ENCODE measurements at places on chromosomes 2 and 18. TPM values are rescaled to one million over a fixed set of nuclear protein-coding genes. Genes with fewer than 3 reads are reported as not detected.

Gene C2orf78
- not detected for total RNA-seq

Gene ABCA12
- total RNA-seq = not detected

Gene WDR35
- 4.5 TPM for total RNA-seq

Gene FABP1
- 0.49 TPM for total RNA-seq

Gene COL4A4
- 0.08 TPM for total RNA-seq

Gene DYSF
- total RNA-seq = 0.82 TPM

Gene ELOA2
- total RNA-seq = not detected

Gene CYP1B1
- total RNA-seq = not detected

Gene ACTG2
- total RNA-seq = 0.95 TPM

Gene IL36G
- total RNA-seq = not detected

Gene MATN3
- 0.28 TPM for total RNA-seq

Gene CROCC2
- total RNA-seq = not detected

GRCh38 chr2:217356781-217357180 is 496.9 kb upstream of the TNP1 start:
- no peaks in the 10 kb centered on the region for H3K27me3 ChIP-seq
- no peak overlapping the region for H3K4me3 ChIP-seq
- no peaks in the 10 kb centered on the region for H3K36me3 ChIP-seq
- H3K27ac ChIP-seq = no peak overlapping the region
- no peak for DNase-seq
- H3K4me1 ChIP-seq = no peaks in the 10 kb centered on the region

DNA sequence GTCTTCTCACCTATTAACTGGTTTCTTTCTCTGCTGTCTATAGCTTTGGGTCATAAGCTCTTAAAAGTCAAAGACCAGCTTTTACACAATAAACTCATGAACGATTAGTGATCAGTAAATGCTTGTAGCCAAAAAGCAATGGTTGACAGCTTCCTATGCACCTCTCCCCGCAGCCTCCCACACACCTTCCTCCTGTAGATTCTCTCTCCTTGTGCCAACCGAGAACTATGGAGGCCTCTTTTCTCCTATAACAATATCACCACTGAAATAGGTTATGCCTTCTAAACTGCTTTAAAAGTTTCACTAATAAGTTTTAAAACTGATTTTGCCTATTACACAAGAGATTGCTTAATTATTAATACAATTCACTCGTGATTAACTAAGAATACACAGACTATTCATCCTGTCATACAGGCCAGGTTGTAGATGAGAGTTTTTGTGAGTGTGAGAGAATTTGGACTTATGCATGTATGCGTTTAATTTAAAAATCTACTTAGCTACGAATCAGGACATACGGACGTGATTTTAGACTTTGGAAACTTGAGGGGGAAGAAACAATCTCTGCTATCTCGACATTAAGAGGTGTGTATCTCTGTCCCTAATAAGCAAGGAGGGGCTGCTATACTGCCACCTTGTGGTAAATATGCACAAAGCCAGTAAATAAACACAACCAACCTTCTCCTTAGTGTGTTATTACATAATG is 229.1 kb upstream of the RBBP8 start:
- no peak overlapping the region for H3K27ac ChIP-seq
- H3K27me3 ChIP-seq = no peaks in the 10 kb centered on the region
- H3K4me1 ChIP-seq = no peaks in the 10 kb centered on the region
- H3K4me3 ChIP-seq = no peak overlapping the region

- DNase-seq = no peak
- H3K27me3 ChIP-seq = peaks cover 6% of the 10 kb centered on the region
- no peaks in the 10 kb centered on the region for H3K36me3 ChIP-seq
Measured at GRCh38 chr2:222232839-222233238, 66.0 kb downstream of the PAX3 start.

DNA sequence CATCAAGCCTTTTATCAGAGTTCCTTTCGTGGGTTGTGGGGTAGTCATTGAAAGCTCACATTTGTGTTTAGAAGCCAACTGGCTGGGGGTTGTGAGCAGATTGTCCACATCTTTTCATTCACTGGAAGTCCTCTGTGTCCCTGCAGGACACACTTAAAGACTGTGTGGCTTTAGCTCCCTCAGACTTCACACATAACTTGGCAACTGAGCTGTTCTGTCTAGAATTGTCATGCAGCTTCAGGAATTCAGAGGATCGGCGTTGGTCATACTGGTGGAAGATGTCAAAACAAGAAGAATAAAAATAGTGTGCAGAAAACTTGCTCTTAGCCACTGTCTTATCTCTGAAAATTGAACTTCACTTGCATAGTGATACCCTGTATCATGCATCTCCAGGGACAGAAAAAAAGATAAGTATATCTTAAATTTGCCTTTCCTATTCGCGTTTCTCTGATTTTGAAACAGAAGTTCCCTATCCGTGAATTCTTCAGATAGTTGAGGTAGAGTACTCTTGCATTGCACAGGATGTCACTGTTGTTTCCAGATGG is 49.6 kb downstream of the TRAPPC12 start:
- no peak overlapping the region for H3K4me3 ChIP-seq
- no peak for DNase-seq
- H3K36me3 ChIP-seq = peaks cover 19% of the 10 kb centered on the region
- H3K27ac ChIP-seq = no peak overlapping the region
- no peaks in the 10 kb centered on the region for H3K4me1 ChIP-seq
- H3K27me3 ChIP-seq = no peaks in the 10 kb centered on the region

DNA sequence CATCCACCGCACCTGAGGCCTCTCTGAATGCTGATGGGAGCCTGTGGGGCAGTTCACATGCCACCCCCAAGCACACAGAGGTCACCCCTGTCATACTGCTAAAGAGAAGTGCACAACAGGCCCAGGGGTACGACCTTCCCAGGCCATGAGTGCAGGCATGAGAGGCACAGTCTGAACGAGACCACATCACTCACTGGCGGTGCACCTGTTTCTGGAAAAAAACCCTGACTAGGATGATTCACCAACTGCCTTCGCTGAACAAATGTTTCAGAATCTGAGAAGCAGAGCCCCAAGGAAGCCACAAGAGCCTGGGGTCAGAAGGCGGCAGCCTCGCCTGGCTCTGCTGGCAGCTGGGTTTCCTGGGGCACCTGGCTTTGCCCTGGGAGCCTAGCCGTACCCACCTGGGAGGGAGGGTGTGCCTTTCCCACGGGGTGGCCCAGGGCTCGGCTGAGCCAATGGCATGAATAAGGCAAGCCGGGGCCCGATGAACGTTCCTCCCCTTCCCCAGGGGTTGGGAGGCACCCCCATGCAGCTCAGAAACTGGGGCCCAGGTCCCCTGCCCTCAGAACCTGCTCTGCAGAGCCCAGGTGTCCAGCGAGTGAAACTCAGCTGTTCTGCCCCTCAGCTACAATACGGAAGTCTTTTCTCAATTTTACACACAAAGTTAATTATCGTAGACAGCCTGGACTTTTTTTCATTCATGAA is 73.8 kb downstream of the HDAC4 start:
- peak; percentile 41 for DNase-seq
- peaks cover 6% of the 10 kb centered on the region for H3K36me3 ChIP-seq
- H3K4me3 ChIP-seq = peak overlapping the region; percentile 32
- no peaks in the 10 kb centered on the region for H3K27me3 ChIP-seq
- peaks cover 80% of the 10 kb centered on the region for H3K4me1 ChIP-seq
- peak overlapping the region; percentile 78 for H3K27ac ChIP-seq

DNA sequence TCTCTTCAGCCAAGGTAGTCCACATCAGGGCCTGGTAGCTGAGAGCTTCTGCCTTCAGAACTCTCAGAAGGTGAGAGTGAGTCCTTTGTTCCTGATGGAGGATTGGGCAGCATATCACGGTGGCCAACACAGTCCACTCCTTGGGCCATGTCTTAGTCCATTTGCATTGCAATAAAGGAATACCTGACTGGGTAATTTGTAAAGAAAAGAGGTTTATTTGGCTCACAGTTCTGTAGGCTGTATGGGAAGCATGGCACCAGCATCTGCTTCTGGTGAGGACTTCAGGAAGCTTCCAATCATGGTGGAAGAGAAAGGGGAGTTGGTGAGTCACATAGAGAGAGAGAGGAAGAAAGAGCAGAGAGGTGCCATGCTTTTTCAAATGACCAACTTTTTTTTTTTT is 98.8 kb downstream of the ADCYAP1 start:
- no peak overlapping the region for H3K27ac ChIP-seq
- no peaks in the 10 kb centered on the region for H3K36me3 ChIP-seq
- H3K27me3 ChIP-seq = no peaks in the 10 kb centered on the region
- DNase-seq = no peak
- H3K4me1 ChIP-seq = no peaks in the 10 kb centered on the region

DNA sequence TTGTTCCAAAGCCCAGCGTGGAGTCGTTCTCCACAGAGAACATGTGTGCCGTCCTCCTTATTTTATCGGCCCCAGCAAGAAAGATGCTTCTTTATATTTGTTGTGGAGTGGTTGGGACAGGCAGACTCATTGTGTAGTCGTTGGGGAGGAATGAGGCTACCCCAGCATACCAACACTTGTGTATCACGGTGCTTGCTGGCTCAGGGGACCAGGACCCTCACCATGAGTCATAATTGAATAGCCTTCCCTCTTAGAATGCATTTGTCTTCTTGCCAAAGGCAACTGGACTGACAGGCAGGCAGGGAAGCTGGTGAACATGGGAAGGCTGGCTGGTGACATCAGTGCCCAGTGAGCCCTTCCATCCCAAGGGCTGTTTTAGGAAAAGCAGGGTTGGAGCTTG is 4.7 kb downstream of the CAPN10 start:
- no peaks in the 10 kb centered on the region for H3K27me3 ChIP-seq
- no peak overlapping the region for H3K4me3 ChIP-seq
- peaks cover 22% of the 10 kb centered on the region for H3K36me3 ChIP-seq
- H3K27ac ChIP-seq = no peak overlapping the region

DNA sequence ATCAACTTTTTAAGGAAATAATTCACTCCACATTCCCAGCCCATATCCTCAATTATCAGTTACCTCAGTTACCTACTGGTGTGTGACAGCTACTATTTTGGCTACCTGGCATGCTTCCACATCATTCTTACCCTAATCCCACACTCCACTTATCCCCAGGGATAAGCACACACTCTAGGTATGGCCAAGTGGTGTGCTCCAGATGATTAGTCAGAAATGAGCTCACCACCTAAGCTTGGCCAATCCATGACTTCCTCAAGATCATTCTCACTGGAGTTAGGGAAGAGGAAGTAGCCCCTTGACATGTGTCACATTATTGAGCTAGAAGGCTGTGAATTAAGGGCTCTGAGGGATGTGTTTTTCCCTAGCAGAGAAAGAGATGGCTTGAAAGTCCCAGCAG is 20.9 kb upstream of the SMAD4 start:
- H3K4me3 ChIP-seq = no peak overlapping the region
- no peaks in the 10 kb centered on the region for H3K36me3 ChIP-seq
- H3K27me3 ChIP-seq = no peaks in the 10 kb centered on the region
- no peak overlapping the region for H3K27ac ChIP-seq
- no peaks in the 10 kb centered on the region for H3K4me1 ChIP-seq

GRCh38 chr18:77181950-77182707 is 49.5 kb upstream of the MBP start:
- no peaks in the 10 kb centered on the region for H3K27me3 ChIP-seq
- H3K36me3 ChIP-seq = no peaks in the 10 kb centered on the region
- H3K4me1 ChIP-seq = no peaks in the 10 kb centered on the region
- H3K27ac ChIP-seq = no peak overlapping the region

GRCh38 chr2:174108579-174108978 is 139.8 kb downstream of the OLA1 start:
- H3K27me3 ChIP-seq = no peaks in the 10 kb centered on the region
- H3K27ac ChIP-seq = no peak overlapping the region
- no peaks in the 10 kb centered on the region for H3K4me1 ChIP-seq
- H3K36me3 ChIP-seq = no peaks in the 10 kb centered on the region
- DNase-seq = no peak

GRCh38 chr2:195656161-195656858 is 716 bp upstream of the SLC39A10 start:
- H3K27me3 ChIP-seq = no peaks in the 10 kb centered on the region
- no peaks in the 10 kb centered on the region for H3K36me3 ChIP-seq
- H3K4me1 ChIP-seq = peaks cover 11% of the 10 kb centered on the region
- peak overlapping the region; percentile 91 for H3K27ac ChIP-seq
- H3K4me3 ChIP-seq = peak overlapping the region; percentile 89
- no peak for DNase-seq

GRCh38 chr2:121052521-121052920 is 232.5 kb downstream of the TFCP2L1 start:
- no peak overlapping the region for H3K27ac ChIP-seq
- no peaks in the 10 kb centered on the region for H3K36me3 ChIP-seq
- no peak for DNase-seq
- no peak overlapping the region for H3K4me3 ChIP-seq
- H3K27me3 ChIP-seq = no peaks in the 10 kb centered on the region

GRCh38 chr18:33751613-33752221 is 173.7 kb downstream of the ASXL3 start:
- H3K27ac ChIP-seq = no peak overlapping the region
- no peaks in the 10 kb centered on the region for H3K27me3 ChIP-seq
- no peaks in the 10 kb centered on the region for H3K4me1 ChIP-seq
- no peaks in the 10 kb centered on the region for H3K36me3 ChIP-seq

- H3K27ac ChIP-seq = no peak overlapping the region
- DNase-seq = no peak
- no peaks in the 10 kb centered on the region for H3K36me3 ChIP-seq
- no peaks in the 10 kb centered on the region for H3K27me3 ChIP-seq
- H3K4me1 ChIP-seq = no peaks in the 10 kb centered on the region
Measured at GRCh38 chr2:214232271-214232670, 178.6 kb upstream of the VWC2L start.

GRCh38 chr2:54586494-54586893 is 130.4 kb downstream of the SPTBN1 start:
- H3K27ac ChIP-seq = peak overlapping the region; percentile 31
- H3K4me3 ChIP-seq = no peak overlapping the region

GRCh38 chr18:4921548-4921947 is 275.5 kb downstream of the AKAIN1 start:
- no peaks in the 10 kb centered on the region for H3K4me1 ChIP-seq
- H3K27ac ChIP-seq = no peak overlapping the region
- H3K36me3 ChIP-seq = no peaks in the 10 kb centered on the region
- H3K4me3 ChIP-seq = no peak overlapping the region
- no peak for DNase-seq

GRCh38 chr2:53051157-53051556 is 716.4 kb upstream of the CHAC2 start:
- H3K4me1 ChIP-seq = no peaks in the 10 kb centered on the region
- H3K36me3 ChIP-seq = no peaks in the 10 kb centered on the region
- no peaks in the 10 kb centered on the region for H3K27me3 ChIP-seq
- no peak for DNase-seq
- no peak overlapping the region for H3K4me3 ChIP-seq

DNA sequence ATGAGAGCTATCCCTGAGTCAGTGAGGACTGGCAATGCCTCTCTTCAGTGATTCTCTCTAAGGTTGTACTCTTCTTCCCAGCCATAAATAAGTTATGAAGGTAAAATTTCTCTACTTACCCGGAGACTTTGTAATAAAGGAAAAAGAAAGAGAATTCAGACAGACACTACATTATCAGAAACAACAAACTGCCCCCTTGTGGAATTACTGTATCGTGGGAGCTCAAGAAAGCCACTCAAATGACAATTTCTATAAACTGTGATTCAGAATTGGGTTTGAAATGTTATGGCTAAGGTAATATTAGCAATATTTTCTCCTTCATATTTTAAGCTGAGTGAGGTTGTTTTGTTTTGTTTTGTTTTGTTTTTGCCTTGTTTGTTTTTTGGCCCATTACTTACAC is 155.8 kb upstream of the TANK start:
- H3K36me3 ChIP-seq = no peaks in the 10 kb centered on the region
- no peak for DNase-seq
- H3K27me3 ChIP-seq = peaks cover 4% of the 10 kb centered on the region
- no peaks in the 10 kb centered on the region for H3K4me1 ChIP-seq
- H3K27ac ChIP-seq = no peak overlapping the region
- no peak overlapping the region for H3K4me3 ChIP-seq

GRCh38 chr2:153487448-153487847 is 8.9 kb upstream of the RPRM start:
- H3K36me3 ChIP-seq = no peaks in the 10 kb centered on the region
- H3K4me3 ChIP-seq = no peak overlapping the region
- peaks cover 2% of the 10 kb centered on the region for H3K27me3 ChIP-seq
- H3K27ac ChIP-seq = no peak overlapping the region
- H3K4me1 ChIP-seq = no peaks in the 10 kb centered on the region

Data from T-cell (primary cell).